ENCODE measurements at places on chromosomes 12 and 14. TPM values are rescaled to one million over a fixed set of nuclear protein-coding genes. Genes with fewer than 3 reads are reported as not detected.
A peak's percentile ranks its signal among the peaks of the same experiment; 100 is the strongest.

DNA sequence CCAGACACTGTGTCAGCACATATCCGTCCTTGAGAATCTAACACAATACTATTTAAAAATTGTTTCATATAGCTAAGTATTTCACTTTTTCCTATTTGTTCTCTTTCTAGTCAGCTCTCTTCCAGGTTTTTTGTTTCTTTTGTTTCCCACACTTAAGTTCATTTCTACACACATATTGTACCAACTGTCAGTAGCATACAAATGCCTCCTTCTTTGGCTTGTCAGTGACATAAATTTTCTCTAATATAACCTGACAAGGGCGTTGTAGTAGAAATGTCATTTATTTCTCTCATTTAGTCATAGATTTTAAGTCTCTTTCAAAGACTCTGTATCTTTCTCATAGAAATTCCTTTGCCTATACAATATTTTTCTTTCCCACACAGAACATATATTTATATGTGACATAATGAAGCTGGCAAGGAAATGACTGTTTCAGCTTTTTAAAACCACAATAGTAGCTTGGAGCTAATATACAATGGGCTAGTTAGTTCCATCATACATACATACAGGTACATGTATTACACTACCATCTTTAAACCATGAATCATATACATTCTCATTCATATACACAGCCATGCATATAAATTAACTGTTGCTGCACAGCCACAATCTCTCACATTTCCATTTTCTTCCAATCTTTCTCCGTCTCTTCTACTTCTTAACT lies 42.3 kb upstream of the EPS8 start:
- no peak for DNase-seq

GRCh38 chr12:87779016-87779415 lies 250.2 kb downstream of the C12orf50 start:
- DNase-seq, result no peak

The RBP5 gene
- 0.69 TPM for total RNA-seq

- DNase-seq, result no peak
Observed at GRCh38 chr12:78562368-78563205, 302.0 kb upstream of the SYT1 start.

The TBX3 gene
- total RNA-seq, result not detected

- DNase-seq, result no peak
Observed at GRCh38 chr14:65791191-65791981, 378.9 kb downstream of the FUT8 start.

DNA sequence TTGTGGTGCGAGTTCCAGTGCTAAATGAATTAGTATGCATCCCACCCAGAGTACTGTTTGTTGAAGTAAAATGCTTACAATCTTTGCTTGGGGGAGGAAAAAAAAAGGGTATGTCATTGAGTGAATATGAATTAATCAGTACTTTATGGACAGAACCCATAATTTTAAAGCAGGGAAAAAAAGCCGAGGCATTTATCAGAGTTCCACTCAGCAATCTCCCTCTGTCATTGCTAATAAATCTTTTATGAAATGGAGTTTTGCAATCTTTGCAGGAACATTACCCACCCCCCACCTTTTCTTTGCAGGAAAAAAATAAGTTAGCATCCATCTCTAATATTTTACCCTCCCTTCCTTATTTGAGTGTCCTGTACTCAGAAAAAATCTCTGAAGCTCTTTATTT lies 127.9 kb upstream of the TMPO start:
- no peak for DNase-seq

The BATF gene
- total RNA-seq, result 5.7 TPM

- DNase-seq, result peak; percentile 23
Observed at GRCh38 chr14:100304825-100305323, 1.4 kb downstream of the SLC25A29 start.

- no peak for DNase-seq
Observed at GRCh38 chr14:92414690-92415445, 91.9 kb downstream of the SLC24A4 start.

GRCh38 chr12:10620078-10620779 lies 6.8 kb upstream of the MAGOHB start:
- DNase-seq, result no peak

GRCh38 chr14:68146818-68147217 lies 327.2 kb downstream of the RAD51B start:
- no peak for DNase-seq

- no peak for DNase-seq
Observed at GRCh38 chr14:22485178-22485577, 103.8 kb downstream of the DAD1 start.

DNA sequence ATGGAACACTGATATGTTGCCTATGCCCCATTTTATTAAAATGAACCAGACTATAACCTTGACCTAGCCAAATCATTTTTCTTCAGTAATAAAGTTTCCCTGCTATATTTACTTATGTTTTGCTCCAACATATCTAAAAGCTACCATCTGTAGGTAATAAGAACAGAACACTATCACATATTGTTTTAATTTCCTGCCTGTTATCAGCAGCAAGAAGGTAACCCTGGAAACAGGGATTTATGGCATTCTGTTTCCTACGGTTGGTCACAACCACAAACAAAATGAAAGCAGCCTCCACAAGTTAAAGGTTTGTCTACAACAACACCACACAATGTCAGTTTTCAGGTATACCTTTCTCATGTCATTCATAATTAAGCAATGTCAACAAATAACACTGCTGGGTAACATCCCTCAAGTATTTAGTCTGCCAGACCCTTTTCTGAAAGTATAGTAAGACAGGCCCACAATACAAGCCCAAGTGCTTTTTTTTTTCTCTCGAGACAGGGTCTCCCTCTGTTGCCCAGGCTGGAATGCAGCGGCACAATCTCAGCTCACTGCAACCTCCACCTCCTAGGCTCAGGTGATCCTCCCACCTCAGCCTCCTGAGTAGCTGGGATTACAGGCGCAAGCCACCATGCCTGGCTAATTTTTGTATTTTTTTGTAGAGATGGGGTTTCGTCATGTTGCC lies 25.5 kb downstream of the GCH1 start:
- no peak for DNase-seq

- no peak for DNase-seq
Observed at GRCh38 chr14:60515511-60516289, 6.8 kb downstream of the SIX6 start.

GRCh38 chr12:89729946-89730459 lies 21.4 kb upstream of the ATP2B1 start:
- DNase-seq, result no peak

- no peak for DNase-seq
Observed at GRCh38 chr12:132404951-132405741, 75.8 kb upstream of the GALNT9 start.

GRCh38 chr14:77804592-77804991 lies 4.7 kb downstream of the ADCK1 start:
- DNase-seq, result no peak

The CCDC197 gene
- not detected for total RNA-seq

GRCh38 chr14:73503648-73504047 lies 12.9 kb downstream of the RIOX1 start:
- DNase-seq, result no peak

DNA sequence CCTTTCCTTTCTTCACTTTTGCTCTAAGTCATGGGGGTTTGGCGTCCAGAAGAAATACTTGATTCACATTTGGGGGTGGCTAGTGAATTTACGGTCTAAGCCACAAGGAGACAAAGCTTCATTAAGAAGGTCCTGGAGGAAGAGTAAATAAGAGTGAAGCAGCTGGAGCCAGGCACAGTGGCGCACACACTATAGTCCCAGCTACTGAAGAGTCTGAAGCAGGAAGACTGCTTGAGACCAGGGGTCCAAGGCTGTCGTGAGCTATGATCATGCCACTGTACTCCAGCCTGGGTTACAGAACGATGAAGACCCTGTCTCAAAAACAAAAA lies 23.3 kb downstream of the ACTN1 start:
- no peak for DNase-seq

The ACSM4 gene
- total RNA-seq, result not detected

DNA sequence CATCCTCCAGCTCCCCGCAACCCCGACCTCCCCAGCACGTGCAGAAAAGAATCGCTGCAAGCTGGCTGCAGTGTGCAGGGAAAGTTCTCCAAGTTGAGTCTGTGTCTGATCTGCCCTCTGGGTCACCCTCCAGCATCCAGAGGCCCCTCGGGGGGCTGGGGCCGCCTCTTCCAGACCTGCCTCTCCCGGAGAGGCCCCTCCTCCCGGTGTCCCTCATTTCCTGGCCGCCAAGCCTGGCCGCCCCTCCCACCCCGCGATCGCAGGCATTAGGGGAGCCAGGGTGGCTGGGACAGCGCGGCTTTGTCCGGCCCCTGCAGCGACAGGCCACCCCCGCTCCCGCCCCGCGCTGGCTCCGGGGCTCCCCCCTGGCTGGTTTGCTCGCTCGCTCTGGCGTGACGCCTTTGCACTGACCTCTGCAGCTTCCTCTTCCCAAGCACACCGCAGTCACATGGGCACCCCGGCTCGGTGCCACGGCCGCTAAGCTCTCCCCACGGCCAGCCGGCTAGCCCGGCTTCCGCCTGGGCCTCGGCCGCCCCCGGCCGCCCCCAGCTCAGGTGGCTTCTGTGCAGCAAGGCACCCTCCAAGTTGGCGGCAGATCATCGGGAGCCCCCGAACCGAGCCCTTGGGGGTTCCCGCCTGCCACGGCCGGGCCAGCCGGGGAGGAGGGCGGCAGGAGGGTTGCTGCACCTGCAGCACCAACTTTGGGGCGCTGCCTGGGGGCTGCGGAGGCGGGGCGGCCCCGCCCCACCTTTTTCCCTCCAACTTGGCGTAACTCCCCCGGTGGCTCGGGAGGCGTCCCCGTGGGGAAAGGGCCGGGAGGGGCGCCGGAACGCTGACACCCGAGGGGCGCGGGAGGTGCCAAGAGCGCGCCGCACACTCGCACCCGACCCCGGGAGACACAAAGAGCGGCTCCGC lies 43.7 kb downstream of the KDM2B start:
- DNase-seq, result peak; percentile 49

DNA sequence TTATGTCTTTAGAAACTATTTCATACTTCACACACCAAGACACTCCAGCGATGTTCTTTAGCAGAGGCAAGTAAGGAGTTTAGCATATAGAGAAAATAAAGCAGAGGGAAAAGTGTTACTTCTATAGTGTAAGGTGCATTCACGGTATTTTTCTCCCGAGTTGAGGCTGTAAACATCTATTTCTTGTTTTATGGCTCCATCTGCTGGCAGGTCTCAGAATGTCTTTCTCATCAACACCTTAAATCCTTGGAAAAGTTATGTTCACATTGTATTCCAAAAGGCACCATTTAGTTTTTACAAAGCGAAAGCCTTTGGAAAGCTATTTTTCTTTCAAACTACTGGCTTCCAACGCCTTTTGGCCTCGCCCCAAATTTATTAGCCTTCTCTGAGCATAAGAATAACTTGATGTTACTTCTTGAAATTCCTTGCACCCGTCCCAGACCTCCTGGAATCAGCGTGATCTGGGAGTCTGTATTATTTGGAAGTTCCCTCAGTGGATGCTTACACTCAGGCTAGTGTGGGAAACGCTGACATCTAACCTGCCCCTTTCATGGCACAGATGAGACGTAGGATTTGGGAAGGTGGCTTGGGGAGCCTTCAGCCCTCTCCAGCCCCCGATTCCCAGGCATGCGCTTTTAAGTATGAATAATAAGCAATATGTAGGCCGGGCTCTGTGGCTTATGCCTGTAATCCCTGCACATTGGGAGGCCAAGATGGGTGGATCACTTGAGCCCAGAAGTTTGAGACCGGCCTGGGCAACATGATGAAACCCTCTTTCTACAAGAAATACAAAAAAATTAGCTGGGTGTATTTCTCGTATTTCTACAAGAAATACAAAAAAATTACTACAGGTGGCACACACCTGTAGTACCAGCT lies 1.9 kb upstream of the PIWIL1 start:
- DNase-seq, result peak; percentile 37

DNA sequence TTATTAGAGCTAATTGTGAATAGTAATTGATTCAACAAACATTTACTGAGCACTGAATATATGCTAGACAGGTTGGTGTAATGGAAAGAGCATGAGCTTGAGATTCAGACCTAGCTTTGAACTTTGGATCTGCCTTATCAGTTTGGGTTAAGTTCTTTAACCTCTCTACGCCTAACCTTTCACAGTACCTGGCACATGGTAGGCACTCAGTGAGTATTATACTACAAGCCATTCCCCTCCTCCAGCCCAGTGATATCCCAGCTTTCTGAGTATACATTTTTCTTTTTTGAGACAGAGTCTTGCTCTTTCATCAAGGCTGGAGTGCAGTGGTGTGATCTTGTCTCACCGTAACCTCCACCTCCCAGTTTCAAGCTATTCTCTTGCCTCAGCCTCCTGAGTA lies 32.0 kb downstream of the FAM177A1 start:
- DNase-seq, result no peak

- DNase-seq, result no peak
Observed at GRCh38 chr12:117595751-117596150, 234.3 kb upstream of the NOS1 start.

DNA sequence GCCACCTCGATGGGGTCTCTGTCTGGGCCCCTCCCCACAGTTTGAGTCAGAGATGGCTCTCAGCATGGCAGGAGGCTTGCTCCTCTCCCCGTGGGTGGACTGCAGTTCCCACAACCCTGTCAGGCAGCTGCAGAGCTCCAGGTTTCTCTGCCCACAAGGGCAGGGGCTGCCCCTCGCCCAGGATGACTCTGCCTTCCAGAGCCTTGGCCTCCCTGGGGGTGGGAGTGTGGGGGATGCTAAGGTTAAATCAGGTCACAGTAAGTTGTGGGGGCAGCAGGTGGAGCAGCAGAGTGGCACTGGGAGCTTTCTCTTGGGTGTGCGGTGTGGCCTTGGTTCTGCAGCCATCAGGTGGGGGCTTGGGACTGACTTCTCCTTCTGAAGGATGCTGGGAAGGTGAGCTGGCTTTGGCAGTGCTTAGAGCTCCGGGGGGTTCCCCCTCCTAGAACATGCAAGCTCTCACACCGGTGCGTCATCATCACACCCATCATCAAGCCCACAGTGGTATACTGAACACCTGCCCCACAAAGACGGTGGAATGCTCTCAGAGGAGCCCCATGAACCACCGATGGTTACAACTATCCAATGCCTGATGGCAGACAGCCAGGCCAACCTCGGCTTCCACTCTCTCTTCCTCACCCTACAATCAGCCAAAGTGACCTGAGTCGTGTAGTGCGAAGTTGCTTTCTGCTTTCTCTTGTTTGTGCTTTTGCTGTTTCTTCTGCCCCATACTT lies 39.7 kb downstream of the ERH start:
- DNase-seq, result no peak

DNA sequence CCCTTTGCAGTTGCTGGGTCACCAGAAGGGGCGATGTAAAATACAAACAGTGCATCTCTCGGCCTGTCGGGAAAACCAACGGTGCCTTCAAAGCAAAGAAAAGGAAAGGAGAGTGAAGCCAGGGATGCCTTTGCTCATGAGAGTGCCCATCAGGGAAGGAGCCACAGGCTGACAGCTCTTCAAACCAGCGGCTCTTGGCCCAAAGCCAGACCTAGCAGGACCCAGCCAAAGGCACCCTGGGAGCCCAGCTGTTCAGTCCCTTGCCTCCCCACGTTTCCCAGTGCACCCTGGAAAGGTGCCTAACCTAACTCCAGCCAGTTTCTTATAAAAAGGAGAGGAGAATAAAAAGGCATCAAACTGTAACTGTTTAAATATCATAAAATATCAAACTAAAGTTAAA lies 29.2 kb downstream of the PRMT8 start:
- DNase-seq, result no peak

The CDKN3 gene
- 1.1 TPM for total RNA-seq

The RNASE3 gene
- not detected for total RNA-seq

- no peak for DNase-seq
Observed at GRCh38 chr12:88308825-88309224, 166.7 kb downstream of the TMTC3 start.

The OR6C2 gene
- not detected for total RNA-seq

GRCh38 chr14:90345239-90345557 lies 13.5 kb upstream of the NRDE2 start:
- no peak for DNase-seq

GRCh38 chr14:101853455-101854018 lies 92.0 kb downstream of the PPP2R5C start:
- no peak for DNase-seq

The C12orf54 gene
- not detected for total RNA-seq
